Thyroid gland (tissue), 4 donors: ENCODE measurements at places on chromosomes 7 and 10. TPM values are rescaled to one million over a fixed set of nuclear protein-coding genes. Genes with fewer than 3 reads are reported as not detected.

Gene BCL7B
- total RNA-seq = 67.1 TPM

- no peak overlapping the region for H3K27ac ChIP-seq
- H3K36me3 ChIP-seq = no peaks in the 10 kb centered on the region
- DNase-seq = peak; percentile 5
- H3K4me3 ChIP-seq = no peak overlapping the region
- no peaks in the 10 kb centered on the region for H3K4me1 ChIP-seq
- no peaks in the 10 kb centered on the region for H3K27me3 ChIP-seq
Observed at GRCh38 chr7:69775231-69775771, 177.0 kb downstream of the AUTS2 start.

Gene BAZ1B
- total RNA-seq = 52.8 TPM

DNA sequence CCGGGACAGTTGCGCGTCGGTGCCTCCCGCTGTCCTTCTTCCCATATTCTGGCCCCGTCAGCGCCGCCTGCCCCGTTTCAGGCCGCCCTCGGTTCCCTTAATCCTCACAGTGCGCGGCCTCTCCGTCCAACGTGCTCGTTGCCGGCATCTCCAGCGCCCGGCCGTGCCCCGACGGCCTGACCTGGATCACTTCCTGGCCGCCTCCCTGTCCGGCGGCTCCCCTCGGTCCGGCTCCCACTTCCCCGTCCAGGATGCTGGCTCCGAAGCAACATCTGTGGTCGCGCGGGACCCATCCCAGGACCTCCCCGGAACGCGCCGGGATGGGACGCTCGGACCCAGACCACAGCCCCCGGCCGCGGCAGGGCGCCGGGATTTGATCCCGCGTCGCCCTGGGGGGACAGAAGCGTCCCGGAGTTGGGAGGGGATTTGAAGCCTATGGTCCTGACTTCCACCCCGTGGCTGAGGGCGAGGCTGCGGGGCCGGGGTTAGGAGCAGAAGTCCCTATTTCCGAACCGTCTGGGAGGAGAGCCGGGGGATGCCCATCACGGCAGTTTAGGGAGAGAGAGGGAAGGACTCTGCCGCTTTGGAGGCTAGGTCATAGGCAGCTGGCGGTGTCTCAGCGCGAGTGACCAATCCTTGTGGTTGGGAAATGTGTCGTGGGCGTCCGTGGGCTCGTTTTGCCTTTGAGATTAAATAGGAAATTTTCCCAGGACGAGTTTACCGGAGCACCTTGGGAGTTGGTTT, 53.8 kb downstream of the KCTD7 start:
- H3K27ac ChIP-seq = peak overlapping the region; percentile 99
- DNase-seq = peak; percentile 13
- no peaks in the 10 kb centered on the region for H3K36me3 ChIP-seq

Gene SPDYE16
- not detected for total RNA-seq

DNA sequence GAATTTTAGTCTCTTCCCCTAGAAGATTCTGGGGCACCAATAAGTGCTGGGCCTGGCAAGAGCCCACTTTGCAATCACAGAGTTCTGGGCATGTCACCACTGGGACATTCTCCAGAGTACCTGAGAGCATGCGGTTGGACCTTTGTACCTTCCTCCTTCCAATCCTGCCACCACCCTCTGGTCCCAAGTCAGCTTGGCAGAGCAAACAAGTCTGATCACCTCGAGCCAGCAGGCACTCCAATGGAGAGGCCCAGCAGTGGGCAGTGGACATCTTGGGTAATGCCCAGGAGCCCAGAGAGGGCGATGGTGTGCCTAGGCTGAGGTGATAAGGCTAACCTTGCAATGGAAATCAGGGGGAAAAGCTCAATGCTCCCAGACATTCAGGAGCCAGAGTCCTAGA, 43.4 kb downstream of the SH3PXD2A start:
- no peak for DNase-seq
- H3K36me3 ChIP-seq = no peaks in the 10 kb centered on the region
- H3K4me3 ChIP-seq = no peak overlapping the region
- H3K4me1 ChIP-seq = peaks cover 3% of the 10 kb centered on the region
- no peaks in the 10 kb centered on the region for H3K27me3 ChIP-seq
- H3K27ac ChIP-seq = no peak overlapping the region

GRCh38 chr7:84112771-84113170, 81.8 kb downstream of the SEMA3A start:
- no peaks in the 10 kb centered on the region for H3K27me3 ChIP-seq
- no peak for DNase-seq
- no peaks in the 10 kb centered on the region for H3K36me3 ChIP-seq
- H3K27ac ChIP-seq = peak overlapping the region; percentile 18

- H3K4me3 ChIP-seq = no peak overlapping the region
- H3K27ac ChIP-seq = no peak overlapping the region
- no peaks in the 10 kb centered on the region for H3K27me3 ChIP-seq
- H3K36me3 ChIP-seq = no peaks in the 10 kb centered on the region
- H3K4me1 ChIP-seq = no peaks in the 10 kb centered on the region
- DNase-seq = no peak
Observed at GRCh38 chr7:29243910-29244655, 49.5 kb downstream of the CHN2 start.

Gene MYH16
- not detected for total RNA-seq

DNA sequence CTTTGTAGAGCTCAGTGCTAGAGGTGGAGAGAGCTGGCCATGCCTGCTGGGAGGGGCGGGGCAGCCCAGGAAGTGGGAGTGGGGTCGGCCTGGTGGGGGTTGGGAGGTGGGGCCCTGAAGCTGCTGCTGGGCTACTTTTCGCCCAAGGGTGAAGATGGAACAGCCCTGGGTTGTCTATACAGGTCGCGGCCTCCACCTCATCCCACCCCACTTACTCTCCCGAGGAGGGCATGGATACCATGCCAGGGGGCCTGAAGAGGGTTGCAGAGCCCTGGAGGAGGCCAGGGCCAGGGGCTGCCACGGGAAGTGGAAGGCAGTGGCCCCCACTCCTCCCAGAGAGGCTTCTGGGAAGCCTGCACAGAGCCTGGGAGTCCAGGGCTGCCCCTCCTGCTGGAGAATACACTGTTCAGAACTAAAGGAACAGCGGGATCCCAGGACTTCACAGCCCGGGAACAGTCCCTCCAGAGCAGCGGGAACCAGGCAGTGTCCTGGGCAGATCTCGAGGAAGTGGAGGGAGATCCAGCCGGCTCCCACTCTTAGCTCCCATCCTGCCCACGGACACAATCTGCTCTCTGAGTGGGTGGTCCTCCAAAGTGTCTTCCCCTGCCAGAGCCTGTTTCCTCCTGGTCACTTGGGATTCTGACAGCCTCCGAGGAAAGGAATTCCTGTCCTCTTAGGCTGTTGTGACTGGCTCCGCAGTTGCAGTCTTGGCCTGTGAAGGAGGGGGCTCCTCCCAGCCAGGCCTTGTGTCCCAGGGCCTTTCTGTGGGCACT, 23.5 kb downstream of the MAT1A start:
- no peak overlapping the region for H3K27ac ChIP-seq
- H3K4me3 ChIP-seq = no peak overlapping the region
- no peaks in the 10 kb centered on the region for H3K36me3 ChIP-seq
- H3K4me1 ChIP-seq = no peaks in the 10 kb centered on the region

Gene CYP3A4
- not detected for total RNA-seq

DNA sequence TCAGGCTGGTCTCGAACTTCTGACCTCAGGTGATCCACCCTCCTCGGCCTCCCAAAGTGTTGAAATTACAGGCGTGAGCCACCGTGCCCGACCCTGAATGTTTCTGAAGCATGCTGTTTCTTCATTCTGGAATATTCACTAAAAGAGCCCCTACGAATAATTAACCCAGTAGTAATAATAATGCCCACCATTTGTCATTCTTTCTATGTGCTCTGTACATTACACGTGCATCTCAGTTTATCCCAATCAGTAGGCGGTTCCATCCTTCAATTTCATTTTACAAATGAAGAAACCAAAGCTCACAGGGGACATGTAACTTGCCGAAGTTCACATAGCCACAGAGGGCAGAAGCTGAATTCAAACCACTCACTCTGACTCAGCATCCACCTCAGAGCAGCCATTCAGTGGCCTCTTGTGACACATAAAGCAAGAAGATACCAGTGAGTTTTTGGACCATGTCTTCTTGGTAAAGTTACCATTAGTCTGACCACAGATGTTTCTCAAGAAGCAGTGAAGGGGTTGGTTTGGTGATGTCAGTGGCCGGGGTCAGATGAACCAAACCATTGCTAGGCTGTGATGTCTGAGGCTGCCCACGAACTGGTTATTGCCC, 71.9 kb upstream of the DUSP5 start:
- no peaks in the 10 kb centered on the region for H3K4me1 ChIP-seq
- peak overlapping the region; percentile 58 for H3K27ac ChIP-seq
- DNase-seq = no peak
- H3K4me3 ChIP-seq = no peak overlapping the region
- H3K27me3 ChIP-seq = no peaks in the 10 kb centered on the region

GRCh38 chr10:18364987-18365775, 225.0 kb downstream of the CACNB2 start:
- H3K4me3 ChIP-seq = no peak overlapping the region
- DNase-seq = no peak
- H3K27me3 ChIP-seq = no peaks in the 10 kb centered on the region
- H3K36me3 ChIP-seq = no peaks in the 10 kb centered on the region

GRCh38 chr7:111394891-111395290, 167.4 kb downstream of the IMMP2L start:
- H3K4me1 ChIP-seq = no peaks in the 10 kb centered on the region
- no peak overlapping the region for H3K27ac ChIP-seq
- no peaks in the 10 kb centered on the region for H3K27me3 ChIP-seq
- no peak overlapping the region for H3K4me3 ChIP-seq
- H3K36me3 ChIP-seq = no peaks in the 10 kb centered on the region
- DNase-seq = no peak

- no peaks in the 10 kb centered on the region for H3K36me3 ChIP-seq
- no peak overlapping the region for H3K27ac ChIP-seq
- no peaks in the 10 kb centered on the region for H3K27me3 ChIP-seq
- no peak overlapping the region for H3K4me3 ChIP-seq
- no peak for DNase-seq
Observed at GRCh38 chr7:54084340-54084739, 457.8 kb upstream of the VSTM2A start.

DNA sequence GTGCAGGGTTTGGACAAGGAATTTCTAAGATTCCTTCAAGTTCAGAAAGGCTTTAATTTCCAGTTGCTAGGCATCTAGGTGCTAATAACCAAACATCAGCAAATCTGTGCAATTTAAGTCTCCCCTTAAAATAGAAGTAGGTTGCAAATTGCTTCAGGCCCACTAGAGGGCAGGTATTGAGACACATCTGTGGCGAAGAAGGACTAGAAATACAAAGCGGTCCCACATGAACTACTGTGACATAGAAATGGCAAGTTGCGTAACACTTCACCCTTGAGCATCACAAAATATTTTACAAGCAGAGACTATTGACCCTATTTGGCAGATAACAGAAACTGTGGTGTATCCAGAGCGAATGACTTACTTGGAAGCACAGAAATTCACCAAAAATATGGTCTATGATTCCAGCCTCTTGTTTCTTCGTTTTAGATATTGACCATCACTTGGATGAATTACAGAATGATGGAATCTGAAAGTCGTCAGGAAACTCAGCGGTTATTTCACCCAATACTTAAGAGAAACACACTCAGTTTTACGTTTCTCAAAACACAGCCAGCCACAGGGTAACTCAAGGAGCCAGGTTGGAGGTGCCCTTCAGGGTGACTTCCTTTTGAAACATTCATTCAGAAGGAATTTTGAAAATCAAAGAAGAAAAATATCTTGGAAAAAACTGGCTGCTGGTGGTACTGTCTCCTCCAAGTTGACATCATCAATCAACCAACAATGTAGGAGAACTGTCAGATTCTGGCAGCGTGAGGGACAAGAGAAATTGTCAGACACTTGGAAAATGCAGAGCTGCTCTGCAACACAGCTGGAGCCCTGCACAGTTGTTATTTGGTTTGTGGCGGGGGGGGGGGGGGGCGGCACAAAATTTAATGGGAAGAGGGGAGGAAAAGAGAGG, 256.3 kb upstream of the MINDY3 start:
- H3K27ac ChIP-seq = no peak overlapping the region
- H3K27me3 ChIP-seq = no peaks in the 10 kb centered on the region
- H3K36me3 ChIP-seq = no peaks in the 10 kb centered on the region

- H3K4me1 ChIP-seq = peaks cover 52% of the 10 kb centered on the region
- no peaks in the 10 kb centered on the region for H3K36me3 ChIP-seq
- DNase-seq = peak; percentile 86
- no peak overlapping the region for H3K4me3 ChIP-seq
- H3K27ac ChIP-seq = peak overlapping the region; percentile 65
- H3K27me3 ChIP-seq = no peaks in the 10 kb centered on the region
Observed at GRCh38 chr10:78255796-78256638, 222.4 kb downstream of the RPS24 start.

GRCh38 chr7:30032310-30033125, 4.3 kb downstream of the PLEKHA8 start:
- no peak overlapping the region for H3K27ac ChIP-seq
- peaks cover 10% of the 10 kb centered on the region for H3K4me1 ChIP-seq
- peak; percentile 51 for DNase-seq
- no peak overlapping the region for H3K4me3 ChIP-seq
- no peaks in the 10 kb centered on the region for H3K27me3 ChIP-seq

Gene SOSTDC1
- total RNA-seq = 2.7 TPM

Gene EGR2
- total RNA-seq = 1.5 TPM

Gene ORAI2
- 41.8 TPM for total RNA-seq

GRCh38 chr10:32746869-32747268, 211.2 kb downstream of the ITGB1 start:
- H3K36me3 ChIP-seq = no peaks in the 10 kb centered on the region
- H3K4me3 ChIP-seq = no peak overlapping the region
- DNase-seq = no peak
- no peaks in the 10 kb centered on the region for H3K4me1 ChIP-seq
- H3K27ac ChIP-seq = no peak overlapping the region
- H3K27me3 ChIP-seq = no peaks in the 10 kb centered on the region

DNA sequence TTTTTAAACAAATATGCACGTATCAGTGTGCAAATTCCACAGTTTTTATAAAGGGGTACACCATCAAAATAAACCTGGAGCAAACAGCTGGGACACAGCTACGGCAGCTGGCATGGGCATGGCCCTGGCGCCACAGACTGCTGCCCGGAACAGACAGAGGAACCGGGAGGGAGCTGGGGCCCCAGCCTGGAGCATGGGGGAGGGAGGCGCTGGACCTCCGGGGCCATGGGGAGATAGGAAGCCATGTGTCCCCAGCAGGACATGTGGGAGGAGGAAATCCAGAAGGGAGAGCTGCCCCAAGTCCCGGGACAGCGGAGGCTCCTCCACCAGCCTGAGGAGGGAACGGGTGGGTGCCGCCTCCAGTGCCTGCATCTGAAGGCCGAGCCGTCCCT, 180.1 kb downstream of the MAD1L1 start:
- no peak overlapping the region for H3K27ac ChIP-seq
- no peaks in the 10 kb centered on the region for H3K27me3 ChIP-seq
- H3K4me3 ChIP-seq = no peak overlapping the region

GRCh38 chr7:92621026-92621540, 30.9 kb upstream of the FAM133B start:
- no peak overlapping the region for H3K27ac ChIP-seq
- H3K4me1 ChIP-seq = no peaks in the 10 kb centered on the region
- peak; percentile 46 for DNase-seq

Gene LANCL2
- 14.5 TPM for total RNA-seq

Gene MASTL
- total RNA-seq = 5.5 TPM

Gene CUZD1
- not detected for total RNA-seq

DNA sequence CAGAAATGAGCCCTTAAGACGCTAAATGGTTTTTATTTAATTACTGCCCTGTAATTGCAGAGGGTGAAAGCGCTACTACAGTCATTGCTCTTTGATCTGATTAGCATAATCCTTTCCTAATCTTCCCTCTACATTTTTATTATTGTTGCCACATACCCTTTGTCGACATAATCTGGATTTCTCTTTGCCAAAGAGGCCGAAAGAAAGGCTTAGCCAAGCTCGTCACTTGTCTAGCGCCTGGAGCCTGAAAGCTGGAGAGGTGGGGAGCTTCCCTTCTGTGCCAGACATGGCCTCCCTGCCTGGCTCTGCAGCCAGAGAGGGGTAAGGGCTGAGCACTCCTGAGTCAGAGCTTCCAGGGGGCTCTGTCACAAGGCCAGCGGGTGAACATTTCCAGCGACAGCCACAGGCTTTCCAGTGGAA, 145.9 kb downstream of the PRKAG2 start:
- no peak for DNase-seq
- H3K36me3 ChIP-seq = no peaks in the 10 kb centered on the region
- H3K4me3 ChIP-seq = no peak overlapping the region
- H3K27me3 ChIP-seq = no peaks in the 10 kb centered on the region
